ENCODE measurements at places on chromosomes 12 and 14. TPM values are rescaled to one million over a fixed set of nuclear protein-coding genes. Genes with fewer than 3 reads are reported as not detected.

Gene C12orf42
- total RNA-seq = not detected

Gene IL23A
- total RNA-seq = 0.28 TPM

Gene PRMT5
- total RNA-seq = 128 TPM

Gene TAS2R43
- 0.19 TPM for total RNA-seq

Gene HHIPL1
- total RNA-seq = 9.3 TPM

Gene CATSPERB
- total RNA-seq = not detected
